Activated CD8-positive, alpha-beta T cell treated with anti-CD3 and anti-CD28 coated beads for 36 hours (primary cell): ENCODE measurements at places on chromosomes 6 and 20. TPM values are rescaled to one million over a fixed set of nuclear protein-coding genes. Genes with fewer than 3 reads are reported as not detected.

FAM83C gene
- total RNA-seq = not detected

SPACA1 gene
- total RNA-seq = not detected

EFCAB8 gene
- total RNA-seq = 0.92 TPM

OTOR gene
- not detected for total RNA-seq

CLPSL2 gene
- total RNA-seq = not detected

ARMH2 gene
- total RNA-seq = 0.40 TPM

ZSWIM3 gene
- 3.6 TPM for total RNA-seq

PKIB gene
- total RNA-seq = 0.90 TPM

RIMS4 gene
- total RNA-seq = not detected

ACSS1 gene
- total RNA-seq = 17.5 TPM

EPB41L2 gene
- total RNA-seq = 30.6 TPM

TNFAIP3 gene
- 402 TPM for total RNA-seq

PABPC1L gene
- 88.4 TPM for total RNA-seq

- no peak for DNase-seq
- H3K27me3 ChIP-seq = peaks cover 1% of the 10 kb centered on the region
- no peak overlapping the region for H3K27ac ChIP-seq
- H3K36me3 ChIP-seq = no peaks in the 10 kb centered on the region
- H3K4me1 ChIP-seq = no peaks in the 10 kb centered on the region
Observed at GRCh38 chr6:79241228-79241627, 6.7 kb upstream of the HMGN3 start.

DNA sequence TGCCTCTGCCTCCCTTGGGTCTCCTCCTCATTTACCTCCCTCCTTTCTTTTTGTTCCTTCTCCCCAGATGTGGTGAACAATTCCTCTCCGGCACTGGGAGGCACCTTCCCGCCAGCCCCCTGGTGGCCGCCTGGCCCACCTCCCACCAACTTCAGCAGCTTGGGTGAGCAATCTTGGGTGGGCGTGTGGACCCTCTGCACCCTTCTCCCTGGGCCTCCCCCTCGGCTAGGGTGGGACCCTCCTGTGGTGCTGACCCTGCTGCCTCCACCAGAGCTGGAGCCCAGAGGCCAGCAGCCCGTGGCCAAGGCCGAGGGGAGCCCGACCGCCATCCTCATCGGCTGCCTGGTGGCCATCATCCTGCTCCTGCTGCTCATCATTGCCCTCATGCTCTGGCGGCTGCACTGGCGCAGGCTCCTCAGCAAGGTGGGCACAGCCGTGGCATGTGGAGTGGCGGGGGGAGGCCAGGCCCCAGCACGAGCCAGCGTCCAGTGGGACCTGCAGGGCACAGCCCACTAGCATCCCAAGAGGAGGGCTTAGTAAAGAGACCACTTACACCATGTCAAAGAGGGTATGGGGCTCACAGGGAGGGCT, 8.8 kb downstream of the DDR1 start:
- H3K4me1 ChIP-seq = no peaks in the 10 kb centered on the region
- H3K27me3 ChIP-seq = no peaks in the 10 kb centered on the region
- no peak overlapping the region for H3K4me3 ChIP-seq
- DNase-seq = no peak

GRCh38 chr6:92124200-92124651, 1295.1 kb downstream of the EPHA7 start:
- H3K27me3 ChIP-seq = no peaks in the 10 kb centered on the region
- no peak overlapping the region for H3K27ac ChIP-seq
- H3K36me3 ChIP-seq = no peaks in the 10 kb centered on the region
- H3K4me1 ChIP-seq = no peaks in the 10 kb centered on the region
- H3K4me3 ChIP-seq = no peak overlapping the region
- DNase-seq = no peak

DNA sequence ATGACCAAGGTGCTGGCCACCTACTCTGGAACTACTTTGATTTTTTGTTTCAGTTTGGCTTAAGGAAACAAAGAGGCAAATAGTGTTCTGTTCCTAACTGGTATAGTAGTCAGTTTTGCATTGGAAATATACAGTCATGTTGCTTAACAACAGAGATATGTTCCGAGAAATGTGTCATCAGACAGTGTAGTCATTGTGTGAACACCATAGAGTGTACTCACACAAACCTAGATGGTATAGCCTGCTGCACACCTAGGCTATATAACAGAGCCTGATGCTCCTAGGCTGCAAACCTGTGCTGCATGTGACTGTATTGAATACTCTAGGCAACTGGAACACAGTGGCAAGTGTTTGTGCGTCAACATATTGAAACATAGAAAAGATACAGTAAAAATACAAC, 80.4 kb downstream of the ARID1B start:
- no peak overlapping the region for H3K4me3 ChIP-seq
- peaks cover 81% of the 10 kb centered on the region for H3K4me1 ChIP-seq
- H3K27me3 ChIP-seq = no peaks in the 10 kb centered on the region
- H3K36me3 ChIP-seq = peaks cover 7% of the 10 kb centered on the region

- no peaks in the 10 kb centered on the region for H3K36me3 ChIP-seq
- H3K27ac ChIP-seq = peak overlapping the region; percentile 85
- no peak for DNase-seq
Observed at GRCh38 chr6:104858642-104859041, 1.1 kb downstream of the HACE1 start.

GRCh38 chr20:38098952-38099351, 65.4 kb downstream of the RPRD1B start:
- H3K4me3 ChIP-seq = no peak overlapping the region
- H3K27ac ChIP-seq = no peak overlapping the region
- peaks cover 2% of the 10 kb centered on the region for H3K36me3 ChIP-seq
- peaks cover 8% of the 10 kb centered on the region for H3K4me1 ChIP-seq

GRCh38 chr6:103720393-103720792, 1139.3 kb downstream of the HACE1 start:
- H3K4me1 ChIP-seq = no peaks in the 10 kb centered on the region
- no peak overlapping the region for H3K27ac ChIP-seq
- no peak overlapping the region for H3K4me3 ChIP-seq

- H3K4me1 ChIP-seq = no peaks in the 10 kb centered on the region
- H3K4me3 ChIP-seq = no peak overlapping the region
- H3K27me3 ChIP-seq = peaks cover 3% of the 10 kb centered on the region
- no peaks in the 10 kb centered on the region for H3K36me3 ChIP-seq
- no peak for DNase-seq
Observed at GRCh38 chr20:13101706-13102105, 92.9 kb downstream of the SPTLC3 start.

GRCh38 chr20:11585752-11586352, 331.8 kb upstream of the BTBD3 start:
- DNase-seq = no peak
- no peaks in the 10 kb centered on the region for H3K27me3 ChIP-seq
- no peak overlapping the region for H3K27ac ChIP-seq

- no peak overlapping the region for H3K4me3 ChIP-seq
- no peak overlapping the region for H3K27ac ChIP-seq
- no peaks in the 10 kb centered on the region for H3K36me3 ChIP-seq
- H3K27me3 ChIP-seq = no peaks in the 10 kb centered on the region
- no peak for DNase-seq
Observed at GRCh38 chr20:19560881-19561480, 197.1 kb upstream of the RIN2 start.

- H3K36me3 ChIP-seq = peaks cover 27% of the 10 kb centered on the region
- H3K27ac ChIP-seq = peak overlapping the region; percentile 98
Observed at GRCh38 chr20:59145924-59146779, 17.5 kb upstream of the ZNF831 start.

DNA sequence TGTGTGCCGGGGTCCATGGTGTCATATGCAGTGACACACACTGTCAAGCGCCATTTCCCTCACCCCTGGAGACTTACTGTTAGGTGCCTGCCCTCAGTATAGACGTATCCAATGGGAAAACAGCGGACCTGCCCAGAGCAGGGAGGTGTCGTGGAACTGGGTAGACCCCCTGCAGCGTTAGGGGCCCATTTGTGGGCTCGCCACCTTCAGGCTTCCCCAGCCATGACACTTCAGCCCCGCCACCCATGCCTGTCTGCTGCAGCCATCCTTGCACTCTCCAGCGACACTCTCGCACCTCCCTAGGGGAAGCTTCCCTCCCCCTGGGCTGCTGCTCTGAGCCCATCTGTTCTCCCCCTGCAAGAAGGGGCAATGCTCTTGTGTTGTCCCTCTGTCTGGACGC, 43.2 kb downstream of the STK35 start:
- H3K27me3 ChIP-seq = no peaks in the 10 kb centered on the region
- no peak for DNase-seq
- peaks cover 12% of the 10 kb centered on the region for H3K4me1 ChIP-seq
- no peak overlapping the region for H3K4me3 ChIP-seq
- H3K36me3 ChIP-seq = peaks cover 6% of the 10 kb centered on the region

GRCh38 chr6:17159240-17159639, 57.4 kb downstream of the STMND1 start:
- no peak overlapping the region for H3K4me3 ChIP-seq
- no peak overlapping the region for H3K27ac ChIP-seq
- no peaks in the 10 kb centered on the region for H3K36me3 ChIP-seq
- peaks cover 22% of the 10 kb centered on the region for H3K27me3 ChIP-seq
- DNase-seq = no peak

DNA sequence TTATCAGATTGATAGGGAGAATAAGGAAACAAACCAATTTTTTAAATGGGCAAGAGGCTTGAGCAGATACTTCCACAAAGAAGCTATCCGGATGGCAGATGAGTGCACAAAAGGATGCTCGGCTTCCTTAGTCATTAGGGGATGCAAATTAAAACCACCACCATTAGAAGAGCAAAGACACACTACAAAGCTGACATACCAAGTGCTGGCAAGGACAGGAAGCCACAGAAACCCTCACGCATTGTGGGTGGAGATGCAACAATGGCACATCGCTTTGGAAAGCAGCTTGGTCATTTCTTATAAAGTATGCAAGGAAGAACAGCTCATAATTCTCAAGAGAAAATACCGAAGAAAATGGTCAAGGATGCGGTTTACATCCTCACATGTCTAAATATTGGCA, 19.8 kb downstream of the BFSP1 start:
- no peaks in the 10 kb centered on the region for H3K36me3 ChIP-seq
- H3K4me1 ChIP-seq = peaks cover 17% of the 10 kb centered on the region
- H3K27ac ChIP-seq = no peak overlapping the region
- H3K4me3 ChIP-seq = no peak overlapping the region

DNA sequence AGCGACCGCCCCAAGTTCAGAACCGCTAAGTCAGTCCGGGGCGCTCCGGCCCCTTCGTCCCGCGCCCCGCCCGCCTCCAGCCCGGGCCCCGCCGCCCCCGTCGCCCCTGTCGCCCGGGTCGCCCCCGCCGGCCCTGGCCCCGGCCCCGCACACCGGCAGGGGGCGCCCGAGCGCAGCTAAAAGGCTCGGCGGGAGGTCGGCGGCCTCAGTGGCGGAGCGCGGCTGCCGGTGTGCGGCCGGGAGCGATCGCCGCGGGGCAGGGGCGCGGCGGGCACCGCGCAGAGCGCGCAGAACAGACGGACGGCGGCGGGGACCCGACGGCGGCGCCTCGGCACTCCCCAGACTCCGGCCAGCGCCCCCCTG, at the start of gene FNDC1:
TSS of gene FNDC1 (plus strand) at position 208 of the 363 bp plus-strand sequence. CDS start 197 bp downstream, outside the sequence.
- H3K4me1 ChIP-seq = peaks cover 8% of the 10 kb centered on the region
- H3K4me3 ChIP-seq = peak within 1 kb of the TSS; percentile 51
- DNase-seq = peak; percentile 67
- H3K27ac ChIP-seq = no peak within 1 kb of the TSS

- H3K27ac ChIP-seq = no peak overlapping the region
- H3K36me3 ChIP-seq = no peaks in the 10 kb centered on the region
- no peak overlapping the region for H3K4me3 ChIP-seq
- no peaks in the 10 kb centered on the region for H3K27me3 ChIP-seq
- DNase-seq = no peak
Observed at GRCh38 chr6:134609716-134610261, 291.9 kb upstream of the SGK1 start.

GRCh38 chr6:150233843-150234269, 91.0 kb downstream of the PPP1R14C start:
- H3K4me1 ChIP-seq = peaks cover 19% of the 10 kb centered on the region
- DNase-seq = no peak
- no peak overlapping the region for H3K4me3 ChIP-seq
- no peak overlapping the region for H3K27ac ChIP-seq
- H3K36me3 ChIP-seq = no peaks in the 10 kb centered on the region

- peak overlapping the region; percentile 46 for H3K27ac ChIP-seq
- peaks cover 32% of the 10 kb centered on the region for H3K36me3 ChIP-seq
- no peaks in the 10 kb centered on the region for H3K27me3 ChIP-seq
- H3K4me1 ChIP-seq = peaks cover 17% of the 10 kb centered on the region
Observed at GRCh38 chr20:48684501-48685041, 143.2 kb downstream of the PREX1 start.

- H3K36me3 ChIP-seq = no peaks in the 10 kb centered on the region
- no peaks in the 10 kb centered on the region for H3K27me3 ChIP-seq
- H3K4me1 ChIP-seq = peaks cover 38% of the 10 kb centered on the region
- no peak overlapping the region for H3K4me3 ChIP-seq
- peak; percentile 15 for DNase-seq
Observed at GRCh38 chr6:5522147-5522546, 260.8 kb downstream of the FARS2 start.

- no peaks in the 10 kb centered on the region for H3K4me1 ChIP-seq
- H3K4me3 ChIP-seq = no peak overlapping the region
- DNase-seq = no peak
- no peaks in the 10 kb centered on the region for H3K36me3 ChIP-seq
Observed at GRCh38 chr20:49433333-49433732, 49.1 kb downstream of the KCNB1 start.

DNA sequence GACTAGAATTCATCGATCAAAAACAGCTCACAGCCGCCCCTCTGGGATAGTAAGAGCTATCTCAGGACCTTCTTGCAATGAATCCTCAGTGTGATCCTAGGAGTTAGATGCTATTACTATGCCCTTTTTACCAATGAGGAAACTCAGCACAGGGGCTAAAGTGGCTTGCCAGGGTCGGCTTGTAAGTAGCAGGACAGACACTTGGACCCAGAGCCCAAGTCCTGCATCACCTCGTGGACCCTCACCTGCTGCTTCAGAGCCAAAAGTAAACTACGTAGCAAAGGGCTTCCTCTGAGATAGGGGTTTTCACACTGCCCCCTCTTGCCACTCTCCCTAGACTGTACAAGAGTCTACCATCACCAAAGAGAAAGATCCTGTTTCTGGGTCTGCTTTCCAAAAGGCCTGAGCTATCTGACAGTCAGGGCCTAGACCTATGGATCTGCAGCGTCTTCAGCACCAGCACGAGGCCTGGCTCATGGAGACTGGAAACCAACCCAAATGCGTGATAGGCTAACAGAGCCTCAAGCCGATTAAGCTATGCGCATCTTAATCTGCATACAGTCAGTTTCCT, 172.3 kb downstream of the ANKRD60 start:
- peaks cover 3% of the 10 kb centered on the region for H3K36me3 ChIP-seq
- H3K4me3 ChIP-seq = no peak overlapping the region
- DNase-seq = no peak
- H3K27me3 ChIP-seq = peaks cover 28% of the 10 kb centered on the region
- no peak overlapping the region for H3K27ac ChIP-seq

DNA sequence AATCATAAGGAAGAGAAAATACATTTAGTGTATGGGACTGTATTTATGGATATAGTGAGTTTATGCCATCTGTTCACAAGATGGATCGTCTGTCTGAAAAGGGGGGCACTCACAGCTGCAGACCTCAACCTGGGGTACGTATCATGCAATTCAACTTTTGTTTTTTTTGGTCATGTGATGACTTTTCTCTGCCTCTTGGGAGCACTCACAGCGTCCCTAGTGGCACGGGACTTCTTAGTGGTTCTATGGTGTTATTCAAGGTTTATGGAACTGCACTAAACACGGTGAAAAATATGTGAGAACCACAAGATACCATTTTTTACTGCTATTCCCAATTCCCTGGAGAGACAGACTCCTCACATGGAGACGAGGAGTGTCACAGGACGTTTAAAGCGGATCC, 60.4 kb upstream of the MPC1 start:
- no peak overlapping the region for H3K27ac ChIP-seq
- no peak overlapping the region for H3K4me3 ChIP-seq
- no peaks in the 10 kb centered on the region for H3K36me3 ChIP-seq
- DNase-seq = no peak
- H3K4me1 ChIP-seq = peaks cover 7% of the 10 kb centered on the region
